GM13976 (cell line): ENCODE measurements at places on chromosomes 12 and 14.

- DNase-seq = no peak
Measured at GRCh38 chr14:99724196-99724891, 40.2 kb downstream of the CYP46A1 start.

- no peak for DNase-seq
Measured at GRCh38 chr12:4283512-4284255, 10.1 kb downstream of the CCND2 start.

- DNase-seq = no peak
Measured at GRCh38 chr14:23544511-23545447, 6.8 kb downstream of the ZFHX2 start.

GRCh38 chr12:79409562-79409961 lies 281.2 kb downstream of the PAWR start:
- no peak for DNase-seq

DNA sequence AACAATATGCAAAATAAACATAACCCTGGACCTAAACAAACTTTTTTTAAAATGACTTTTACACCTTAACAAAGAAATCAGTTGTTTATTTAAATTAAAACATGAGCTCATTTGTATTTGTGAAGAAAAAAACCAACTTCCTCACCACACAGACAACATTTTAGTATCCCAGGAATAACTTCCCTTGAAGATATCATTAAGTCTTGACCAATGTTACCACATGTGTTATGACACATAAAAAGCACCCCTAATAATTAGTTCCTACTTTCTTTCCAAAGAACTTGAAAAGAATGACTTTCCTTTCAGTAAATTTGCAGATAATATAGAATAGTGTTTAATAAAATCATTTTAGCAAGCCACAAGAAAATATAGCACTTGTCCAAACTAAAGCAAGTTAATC lies 42.4 kb downstream of the DUSP16 start:
- no peak for DNase-seq

DNA sequence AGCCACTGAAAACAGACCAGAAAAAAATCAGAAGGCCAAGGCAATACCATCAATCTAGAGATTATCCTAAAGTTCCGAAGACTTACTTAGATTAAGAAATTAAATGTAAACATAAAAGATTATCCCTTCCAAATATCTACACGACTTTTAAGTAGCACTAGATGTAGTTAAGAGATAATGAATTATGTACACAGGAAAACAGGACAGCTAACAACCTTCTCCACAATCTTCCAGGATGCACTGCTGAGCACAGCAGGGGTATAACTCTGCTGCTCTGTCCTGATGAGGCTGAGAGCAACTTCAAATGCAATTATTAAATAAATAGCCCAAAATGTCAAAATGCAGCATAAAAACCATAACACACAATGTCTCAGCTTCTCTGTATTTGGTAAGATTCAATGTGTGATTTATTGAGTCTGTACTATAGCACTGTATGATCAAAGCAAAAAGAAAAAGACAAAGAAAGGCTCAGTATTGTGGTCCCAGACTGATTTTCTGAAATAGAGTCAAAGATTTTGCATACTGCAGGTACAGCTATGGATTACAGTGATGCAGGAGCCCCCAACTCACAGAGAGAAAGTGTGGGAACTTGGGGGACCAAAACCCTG lies 56.9 kb downstream of the TMTC1 start:
- DNase-seq = no peak

DNA sequence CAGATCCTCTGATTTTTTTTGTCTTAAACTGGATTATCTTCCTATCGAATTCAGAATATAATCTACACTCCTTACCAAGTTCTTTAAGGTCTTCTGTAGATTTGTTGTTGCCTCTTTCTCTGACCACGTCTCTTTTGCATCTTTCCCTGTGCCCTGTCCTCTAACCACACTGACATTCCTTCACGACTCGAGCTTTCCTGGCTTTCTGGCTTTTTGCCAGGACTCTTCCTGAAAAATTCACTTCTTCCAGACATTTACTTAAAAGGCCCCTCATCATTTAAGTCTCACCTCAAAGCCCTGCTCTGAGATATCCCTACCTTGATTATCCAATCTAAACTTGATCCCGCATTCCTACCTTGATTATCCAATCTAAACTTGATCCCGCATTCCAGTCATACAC lies 422.3 kb upstream of the DCN start:
- DNase-seq = no peak

GRCh38 chr12:38448991-38449390 lies 132.4 kb downstream of the ALG10B start:
- DNase-seq = no peak

DNA sequence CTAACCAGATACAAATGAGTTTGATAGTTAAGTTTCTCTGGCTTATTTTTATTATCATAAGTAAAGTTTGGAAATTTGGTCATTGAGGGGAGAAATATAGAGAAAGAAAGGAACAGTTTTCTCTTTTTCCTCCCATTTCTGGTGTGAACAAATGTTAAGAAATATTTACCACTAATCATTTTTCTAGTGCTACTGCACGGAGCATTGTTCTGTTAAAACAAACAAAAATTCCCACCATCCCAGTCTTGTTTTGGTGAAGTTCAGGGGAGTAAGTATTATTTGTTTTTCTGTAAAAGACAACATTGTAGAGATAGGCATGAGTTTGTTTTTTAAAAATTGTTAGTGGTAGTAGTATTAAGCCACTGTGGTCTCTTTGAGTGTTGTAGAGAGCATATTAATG lies 135.3 kb downstream of the FGD4 start:
- no peak for DNase-seq

DNA sequence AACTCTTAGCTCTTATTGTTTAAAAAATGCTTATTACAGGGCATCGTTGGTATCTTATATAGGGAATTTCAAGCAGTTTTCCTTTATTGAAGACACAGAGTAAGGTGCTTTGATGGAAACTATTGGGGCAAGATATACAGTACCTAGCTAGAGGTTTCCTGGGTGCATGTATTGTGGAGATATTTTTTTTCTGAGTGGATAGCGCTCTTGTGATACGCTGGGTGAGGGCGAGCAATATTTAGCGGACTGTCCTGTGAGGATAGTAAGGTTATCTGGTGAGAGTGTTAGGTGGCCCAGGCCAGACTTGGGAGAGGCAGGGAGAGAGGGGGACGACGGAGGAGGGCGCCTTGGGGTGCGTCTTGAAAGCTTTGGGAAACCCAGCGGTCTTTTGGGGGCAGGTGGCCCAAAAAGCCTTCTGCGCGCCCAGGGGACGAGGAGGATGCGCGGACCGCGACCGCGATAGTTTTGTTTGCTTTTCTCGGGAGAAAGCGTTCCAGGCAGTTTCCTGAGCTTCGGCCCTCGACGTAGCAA lies 596 bp upstream of the BICD1 start:
- DNase-seq = no peak

DNA sequence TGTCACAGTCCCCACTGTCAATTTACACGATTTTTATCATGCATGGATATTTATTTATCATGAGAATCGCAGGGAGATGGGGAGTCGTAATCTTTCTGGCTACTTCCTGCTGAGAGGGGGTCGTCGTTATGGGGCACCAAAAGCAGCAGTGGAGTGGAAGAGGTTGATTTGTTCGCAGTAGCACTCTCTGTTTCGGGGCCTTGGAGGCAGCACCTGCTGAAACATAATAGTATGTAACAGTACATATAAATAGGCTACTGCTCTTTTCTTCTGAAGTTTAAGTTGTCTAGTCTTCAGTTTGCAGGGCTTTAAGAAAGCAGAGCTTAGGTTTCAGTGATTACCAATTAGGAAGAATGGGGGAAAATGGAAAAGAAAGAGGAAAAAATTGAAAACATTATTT lies 3.8 kb downstream of the SOAT2 start:
- no peak for DNase-seq

- DNase-seq = no peak
Measured at GRCh38 chr12:51695241-51696010, 104.4 kb downstream of the SCN8A start.

DNA sequence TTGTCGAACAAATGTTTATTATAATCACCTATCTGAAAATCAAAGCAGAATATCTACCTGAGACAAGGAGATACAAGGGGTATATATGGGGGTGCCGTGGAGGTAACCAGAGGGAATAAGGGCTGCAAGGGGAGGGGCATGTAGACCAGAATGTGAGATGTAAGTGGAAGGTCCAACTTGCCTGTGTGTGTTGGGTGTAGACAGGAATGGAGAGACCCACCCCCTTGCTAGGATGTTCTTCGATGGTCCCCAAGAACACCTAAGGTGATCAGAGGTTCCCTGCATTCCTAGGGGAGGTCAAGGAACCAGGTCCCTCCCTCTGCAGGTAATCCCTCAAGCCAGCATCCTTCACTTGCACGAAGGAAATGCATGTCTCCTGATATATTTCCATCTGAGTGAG lies 167.9 kb downstream of the DICER1 start:
- DNase-seq = no peak

DNA sequence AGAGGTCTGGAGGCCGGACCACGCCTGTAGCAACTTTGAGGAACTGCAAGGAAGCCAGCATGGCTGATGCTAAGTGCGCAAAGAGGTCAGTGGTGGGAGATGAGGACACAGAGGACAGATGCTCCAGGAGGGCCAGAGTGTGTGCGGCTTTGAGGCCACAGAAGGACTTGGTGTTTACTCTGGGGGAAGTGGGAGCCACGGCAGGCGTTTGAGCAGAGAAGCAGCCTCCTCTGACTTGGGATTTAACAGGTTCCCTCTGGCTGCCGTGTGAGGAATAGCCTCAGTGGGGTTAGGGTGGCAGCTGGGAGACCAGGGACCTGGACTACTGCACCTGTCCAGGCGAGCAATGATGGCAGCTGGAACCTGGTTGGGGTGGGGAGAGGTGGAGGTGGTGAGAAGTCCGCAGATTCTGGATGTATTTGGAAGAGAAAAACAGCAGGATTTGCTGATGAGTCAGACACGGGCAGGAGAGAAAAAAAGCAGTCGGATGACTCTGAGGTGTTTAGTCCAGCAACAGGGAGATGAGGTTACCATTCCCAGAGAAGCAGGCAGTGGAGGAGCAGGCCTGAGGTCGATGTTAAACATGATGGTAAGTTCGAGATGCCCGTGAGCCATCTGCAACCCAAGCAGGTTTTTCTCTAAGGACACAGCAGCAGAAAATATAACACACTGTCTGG lies 143.5 kb downstream of the SCARB1 start:
- DNase-seq = no peak

GRCh38 chr14:89427426-89428172 lies 10.6 kb upstream of the FOXN3 start:
- no peak for DNase-seq

DNA sequence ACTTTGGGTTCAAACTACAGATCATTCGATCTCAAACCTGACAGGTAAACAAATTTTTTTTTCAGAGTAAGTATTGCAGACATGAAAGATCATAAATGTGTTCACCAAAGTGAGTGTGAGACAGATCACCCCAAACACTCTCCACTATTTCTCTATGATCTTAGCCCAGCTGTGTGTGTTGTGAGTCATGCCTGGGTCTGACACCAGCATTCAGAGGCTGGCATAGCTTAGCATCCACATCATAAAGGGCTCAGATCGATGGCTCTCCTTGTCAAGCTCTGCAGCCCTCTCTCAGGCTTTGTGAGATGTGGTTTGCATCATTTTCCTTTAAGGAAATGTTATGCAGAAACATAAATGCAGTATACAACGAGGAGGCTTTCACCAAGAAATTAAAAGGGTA lies 164.9 kb downstream of the ETV6 start:
- no peak for DNase-seq

GRCh38 chr14:97380539-97380941 lies 583.4 kb downstream of the VRK1 start:
- no peak for DNase-seq

- DNase-seq = no peak
Measured at GRCh38 chr12:104130760-104131159, 7.2 kb downstream of the NFYB start.

- no peak for DNase-seq
Measured at GRCh38 chr12:83985084-83985483, 927.5 kb downstream of the SLC6A15 start.
